ENCODE measurements at places on chromosomes 7 and 10.

GRCh38 chr7:105178177-105178576 is 164.2 kb downstream of the KMT2E start:
- no peak for DNase-seq

GRCh38 chr7:97094284-97094930 is 23.1 kb upstream of the SDHAF3 start:
- DNase-seq: no peak

DNA sequence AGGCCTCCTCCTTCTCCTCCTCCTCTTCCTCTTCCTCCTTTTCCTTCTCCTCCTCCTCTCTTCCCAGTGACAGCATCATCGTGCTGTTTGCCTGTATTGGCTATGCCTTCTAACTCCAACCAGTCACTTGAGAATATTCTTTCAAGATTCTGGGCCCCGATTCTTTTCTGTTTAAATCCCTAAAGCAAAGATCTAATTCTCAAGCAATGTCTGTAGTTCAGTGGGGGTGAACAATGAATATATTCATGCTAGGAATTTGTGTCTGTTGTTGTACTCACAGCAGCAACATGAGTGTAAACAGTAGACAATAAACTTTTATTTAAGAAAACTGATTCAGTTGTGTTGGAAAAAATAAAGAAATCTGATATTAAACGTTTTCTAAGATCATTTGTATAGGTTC is 30.7 kb downstream of the NUDT5 start:
- no peak for DNase-seq

GRCh38 chr7:142774826-142775225 is 4.1 kb downstream of the PRSS2 start:
- no peak for DNase-seq

GRCh38 chr7:133152875-133153274 is 71.0 kb upstream of the CHCHD3 start:
- DNase-seq: no peak

DNA sequence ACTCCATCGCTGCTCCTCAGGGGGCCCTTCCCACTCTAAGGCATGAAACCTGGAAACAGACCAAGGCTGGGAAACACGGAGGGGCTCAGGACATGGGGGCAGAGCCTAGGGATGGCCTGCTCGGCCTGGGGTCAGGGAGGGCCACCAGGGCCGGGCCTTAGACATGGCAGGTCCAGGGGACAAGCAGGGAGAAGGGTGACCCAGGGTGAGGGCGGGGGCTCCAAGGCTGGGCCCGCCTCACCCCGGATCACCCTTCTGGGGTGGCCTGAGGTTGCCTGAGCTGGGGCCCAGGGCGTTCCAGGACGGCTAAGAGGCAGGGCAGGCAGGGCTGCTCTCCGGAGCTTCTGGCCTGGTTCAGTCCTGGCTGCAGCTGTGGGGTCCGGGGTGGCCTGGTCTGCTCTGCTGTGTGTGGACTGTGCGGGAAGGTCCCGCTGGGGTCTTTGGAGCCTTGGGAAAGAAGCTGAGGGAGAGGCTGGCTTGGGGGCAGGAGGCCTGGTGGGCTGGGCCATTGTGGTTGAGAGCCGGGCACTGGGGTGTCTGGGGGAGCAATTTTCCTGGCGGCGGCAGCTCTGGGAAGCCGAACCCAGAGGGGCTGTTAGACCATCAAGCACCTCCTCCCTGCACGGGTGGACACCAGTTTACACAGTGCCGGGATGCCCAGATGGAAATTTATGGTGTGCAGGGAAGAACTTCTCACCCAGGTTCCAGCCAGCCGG is 52.2 kb downstream of the UNCX start:
- DNase-seq: no peak

- DNase-seq: no peak
These were observed 60.0 kb downstream of the RAPGEF5 start for GRCh38 chr7:22296916-22297315.

DNA sequence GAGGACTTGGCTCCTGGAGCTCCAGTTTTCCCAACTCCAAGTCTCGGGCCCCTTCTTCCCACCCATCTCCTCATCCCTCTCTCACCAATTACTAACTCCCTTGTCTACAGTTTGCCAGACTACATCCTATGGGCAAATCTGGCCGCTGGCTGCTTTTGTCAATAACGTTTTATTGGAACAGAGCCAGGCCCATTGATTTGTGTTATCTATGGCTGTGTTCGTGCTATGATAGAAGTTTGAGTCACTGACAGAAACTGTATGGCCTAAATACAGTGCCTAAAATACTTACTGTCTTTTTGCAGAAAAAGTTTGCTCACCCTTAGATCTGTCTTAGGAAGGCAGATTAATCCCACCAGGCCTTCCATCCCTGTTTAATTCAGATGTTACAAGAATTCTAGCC is 71.3 kb downstream of the PIP4K2A start:
- no peak for DNase-seq

GRCh38 chr10:124170631-124171030 is 77.2 kb upstream of the CHST15 start:
- no peak for DNase-seq

DNA sequence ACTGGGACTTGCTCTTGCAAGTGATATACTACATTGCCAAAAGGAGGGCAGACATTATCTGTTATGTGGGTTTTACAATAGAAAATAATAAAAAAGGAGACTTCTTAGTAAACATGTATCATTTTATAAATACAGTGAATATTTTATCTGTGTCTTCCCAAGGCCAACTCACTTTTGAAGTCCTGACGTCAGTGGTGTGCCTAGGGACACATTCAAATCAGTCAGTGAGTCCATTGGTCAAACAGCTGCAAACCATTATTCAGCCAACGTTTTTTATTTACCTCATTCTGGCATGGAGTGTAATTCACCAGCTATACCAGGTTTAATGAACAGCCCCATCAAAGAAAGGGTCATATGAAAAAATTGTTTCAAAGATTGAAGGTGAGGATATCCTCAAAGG is 263.7 kb downstream of the IPMK start:
- DNase-seq: no peak

DNA sequence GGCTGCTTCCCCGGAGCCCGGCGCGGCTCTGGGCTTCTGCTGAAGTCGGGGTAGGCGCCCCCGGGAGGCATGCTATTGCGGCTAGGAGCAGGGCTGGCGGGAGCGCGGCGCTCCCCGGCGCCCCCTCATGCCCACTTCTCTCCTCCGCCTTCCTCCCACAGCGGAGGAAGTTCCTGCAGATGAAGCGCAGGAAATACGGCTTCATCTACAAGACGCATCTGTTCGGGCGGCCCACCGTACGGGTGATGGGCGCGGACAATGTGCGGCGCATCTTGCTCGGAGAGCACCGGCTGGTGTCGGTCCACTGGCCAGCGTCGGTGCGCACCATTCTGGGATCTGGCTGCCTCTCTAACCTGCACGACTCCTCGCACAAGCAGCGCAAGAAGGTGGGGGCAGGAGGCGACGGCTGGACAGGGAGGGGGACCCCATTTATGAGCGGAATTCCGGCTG is 479 bp downstream of the CYP26A1 start:
- DNase-seq: no peak

DNA sequence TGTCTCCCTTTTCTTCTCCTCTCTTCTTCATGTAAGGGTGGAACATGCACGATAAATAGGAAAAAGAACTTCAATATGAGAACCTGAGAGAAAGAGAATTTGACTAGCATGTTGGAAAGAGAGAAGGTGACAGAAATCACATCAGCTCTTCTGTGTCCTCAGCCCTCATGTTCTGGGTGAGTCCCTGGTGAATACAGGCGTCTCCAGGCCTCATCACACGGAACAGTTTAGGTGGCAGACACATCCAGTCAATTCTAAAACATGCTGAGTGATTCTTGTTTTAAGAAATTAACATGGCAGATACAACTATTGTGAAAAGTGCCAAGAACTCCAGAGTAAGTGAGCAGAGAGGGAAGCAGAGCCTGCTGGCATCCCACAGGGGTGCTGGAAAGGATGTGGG is 96.1 kb downstream of the FAM107B start:
- DNase-seq: no peak

DNA sequence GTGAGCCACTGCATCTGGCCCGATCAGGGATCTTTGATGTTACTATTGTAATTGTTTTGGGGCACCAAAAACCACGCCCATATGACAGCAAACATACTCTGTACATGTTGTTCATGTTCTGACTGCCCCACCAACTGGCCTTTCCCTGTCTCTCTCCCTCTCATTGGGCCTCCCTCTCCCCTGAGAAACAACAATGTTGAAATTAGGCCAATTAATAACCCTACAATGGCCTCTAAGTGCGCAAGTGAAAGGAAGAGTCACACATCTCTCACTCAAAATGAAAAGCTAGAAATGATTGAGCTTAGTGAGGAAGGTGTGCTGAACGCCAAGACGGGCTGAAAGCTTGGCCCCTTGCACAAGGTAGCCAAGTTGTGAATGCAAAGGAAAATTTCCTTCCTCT is 50.3 kb upstream of the SDK1 start:
- no peak for DNase-seq

GRCh38 chr10:132371641-132372081 is 25.3 kb upstream of the PWWP2B start:
- peak; percentile 19 for DNase-seq

DNA sequence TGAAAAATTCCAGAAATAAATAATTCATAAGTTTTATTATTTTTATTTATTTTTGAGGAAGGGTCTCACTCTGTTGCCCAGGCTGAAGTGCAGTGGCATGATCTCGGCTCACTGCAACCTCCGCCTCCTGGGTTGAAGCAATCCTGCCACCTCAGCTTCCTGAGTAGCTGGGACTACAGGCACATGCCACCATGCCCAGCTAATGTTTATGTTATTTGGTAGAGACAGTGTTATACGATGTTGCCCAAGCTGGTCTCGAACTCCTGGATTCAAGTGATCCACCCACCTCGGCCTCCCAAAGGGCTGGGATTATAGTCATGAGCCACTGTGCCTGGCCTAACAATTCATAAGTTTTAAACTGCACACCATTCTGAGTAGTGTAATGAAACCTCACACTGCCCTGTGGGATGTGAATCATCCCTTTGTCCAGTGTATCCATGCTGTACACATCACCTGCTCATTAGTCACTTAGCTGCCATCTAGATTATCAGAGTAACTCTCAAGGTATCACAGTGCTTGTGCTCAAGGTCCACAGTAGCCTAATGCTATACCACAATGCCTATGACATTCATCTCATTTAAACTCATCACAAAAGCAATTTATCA is 17.9 kb downstream of the RTKN2 start:
- DNase-seq: no peak

- DNase-seq: no peak
These were observed 4.1 kb upstream of the KMT2E start for GRCh38 chr7:105009667-105010503.

DNA sequence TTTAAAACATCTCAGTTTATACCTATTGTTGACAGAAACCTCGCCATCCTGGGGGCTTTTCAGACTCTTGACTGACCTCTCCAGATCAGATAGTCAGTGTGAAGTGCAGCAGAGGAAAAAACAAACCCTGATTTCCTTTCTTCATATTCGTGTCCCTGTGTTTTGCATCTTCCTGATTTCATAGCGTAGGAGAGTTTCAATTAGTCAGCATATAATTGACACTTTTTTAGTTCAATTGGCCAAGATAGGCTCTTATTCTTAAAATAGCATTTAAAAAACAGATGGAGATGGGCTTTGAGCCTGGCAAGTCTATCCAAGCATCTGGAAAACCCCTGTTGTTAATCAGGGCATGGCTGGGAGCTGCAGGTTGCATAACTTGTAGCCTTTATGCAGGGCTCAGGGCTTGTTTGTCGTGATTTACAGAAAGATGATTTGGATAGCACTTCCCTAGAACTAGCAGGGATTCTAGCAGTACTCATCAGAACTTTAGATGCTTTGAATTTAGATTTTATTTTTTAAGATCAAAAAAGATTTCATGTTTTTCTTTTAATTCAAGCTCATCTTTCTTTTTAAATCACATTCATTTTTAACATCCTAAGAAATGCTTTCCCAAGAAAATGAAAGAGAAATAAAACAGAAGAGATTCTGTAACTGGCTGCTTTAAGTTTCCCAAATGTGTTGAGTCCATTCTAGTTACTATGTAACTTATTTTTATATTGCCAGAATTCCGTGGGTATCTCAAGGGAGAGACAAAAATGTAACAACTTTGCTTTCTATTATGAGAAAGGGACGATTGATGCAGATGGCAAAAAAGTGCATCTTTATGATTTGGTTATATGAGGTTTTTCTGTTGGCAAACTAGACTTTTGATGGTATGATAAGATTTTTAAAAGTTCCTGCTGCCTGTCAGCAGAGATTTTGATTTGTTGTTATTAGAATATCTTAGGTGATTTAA is 270.8 kb upstream of the FZD8 start:
- DNase-seq: no peak

DNA sequence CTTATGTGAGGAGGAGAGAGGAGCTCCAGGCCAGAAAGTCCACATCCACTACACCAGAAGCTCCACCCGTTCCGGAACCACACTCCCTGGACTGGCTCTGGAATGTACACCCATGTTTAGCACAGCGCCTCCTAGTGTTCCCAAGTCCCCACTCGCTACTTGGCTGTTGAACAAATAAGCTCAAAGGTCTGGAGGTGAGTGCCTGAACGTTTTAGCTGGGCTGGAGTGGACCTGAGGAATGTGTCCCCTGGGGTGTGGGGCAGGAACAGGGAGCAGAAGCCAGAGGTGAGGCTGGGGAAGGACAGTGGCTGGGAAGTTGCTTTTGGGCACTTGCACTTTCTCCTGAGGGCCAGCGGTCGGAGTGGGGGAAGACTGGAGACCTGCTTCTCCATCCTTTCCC is 164.1 kb upstream of the CDCA7L start:
- no peak for DNase-seq

- peak; percentile 15 for DNase-seq
These were observed 95.5 kb upstream of the PRSS58 start for GRCh38 chr7:142353147-142354060.

DNA sequence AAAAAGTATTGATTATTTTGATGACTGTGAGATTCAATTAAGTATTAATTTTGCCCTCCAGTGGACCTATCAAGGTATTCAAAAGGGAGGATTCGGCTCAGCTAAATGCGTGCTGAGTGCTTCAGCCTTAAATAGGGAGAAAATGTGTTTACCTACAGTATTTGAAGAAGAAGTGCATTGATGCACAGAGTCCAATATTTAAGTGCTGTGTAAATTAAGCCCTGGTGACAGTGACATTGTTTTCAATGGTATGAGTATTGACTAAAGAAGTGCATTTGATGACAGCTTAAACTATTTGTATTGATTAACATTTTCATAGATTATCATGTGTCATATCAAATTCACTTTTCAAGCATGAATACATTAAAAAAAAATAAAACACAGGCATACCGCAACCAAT is 106.6 kb downstream of the POU6F2 start:
- no peak for DNase-seq

- no peak for DNase-seq
These were observed 94.2 kb downstream of the CD36 start for GRCh38 chr7:80732630-80733029.
